ENCODE measurements at places on chromosomes 11 and 22. TPM values are rescaled to one million over a fixed set of nuclear protein-coding genes. Genes with fewer than 3 reads are reported as not detected.
A peak's percentile ranks its signal among the peaks of the same experiment; 100 is the strongest.

The OR52E8 gene
- polyA plus RNA-seq, result not detected

The KIRREL3 gene
- 2.5 TPM for polyA plus RNA-seq

The HORMAD2 gene
- polyA plus RNA-seq, result 0.10 TPM

The DRD2 gene
- 0.26 TPM for polyA plus RNA-seq

The TUBA8 gene
- polyA plus RNA-seq, result 2.8 TPM

The PTGDR2 gene
- 0.09 TPM for polyA plus RNA-seq

The OR51B2 gene
- polyA plus RNA-seq, result not detected

The MYRF gene
- polyA plus RNA-seq, result 23.4 TPM

The ARHGAP8 gene
- 30.0 TPM for polyA plus RNA-seq

DNA sequence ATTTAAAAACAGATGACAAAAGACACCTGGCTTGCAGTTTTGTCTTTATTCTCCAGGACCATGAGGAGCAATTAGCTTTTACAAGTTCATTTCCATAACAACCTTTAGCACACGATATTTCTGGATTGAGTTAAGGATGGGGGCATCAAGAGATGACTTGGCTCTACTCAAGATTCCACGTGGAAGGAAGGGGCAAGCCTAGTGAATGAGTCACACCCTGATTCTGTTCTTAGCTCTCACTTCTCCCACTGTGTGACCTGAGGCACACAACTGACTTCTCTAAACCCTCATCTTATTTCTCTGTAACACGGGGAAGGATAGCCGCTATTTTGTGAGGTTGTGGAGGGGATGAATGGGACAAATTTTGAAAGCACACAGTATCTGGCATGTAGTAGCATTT is 185.5 kb downstream of the KIRREL3 start:
- no peak for DNase-seq

GRCh38 chr22:43014869-43015676 is at the start of gene PACSIN2:
PACSIN2 (minus strand) TSS chr22:43015149; CDS start chr22:42912080, 103,069 bp downstream.
- peak; percentile 97 for DNase-seq

GRCh38 chr11:115306689-115307088 is 197.5 kb downstream of the CADM1 start:
- DNase-seq, result no peak

DNA sequence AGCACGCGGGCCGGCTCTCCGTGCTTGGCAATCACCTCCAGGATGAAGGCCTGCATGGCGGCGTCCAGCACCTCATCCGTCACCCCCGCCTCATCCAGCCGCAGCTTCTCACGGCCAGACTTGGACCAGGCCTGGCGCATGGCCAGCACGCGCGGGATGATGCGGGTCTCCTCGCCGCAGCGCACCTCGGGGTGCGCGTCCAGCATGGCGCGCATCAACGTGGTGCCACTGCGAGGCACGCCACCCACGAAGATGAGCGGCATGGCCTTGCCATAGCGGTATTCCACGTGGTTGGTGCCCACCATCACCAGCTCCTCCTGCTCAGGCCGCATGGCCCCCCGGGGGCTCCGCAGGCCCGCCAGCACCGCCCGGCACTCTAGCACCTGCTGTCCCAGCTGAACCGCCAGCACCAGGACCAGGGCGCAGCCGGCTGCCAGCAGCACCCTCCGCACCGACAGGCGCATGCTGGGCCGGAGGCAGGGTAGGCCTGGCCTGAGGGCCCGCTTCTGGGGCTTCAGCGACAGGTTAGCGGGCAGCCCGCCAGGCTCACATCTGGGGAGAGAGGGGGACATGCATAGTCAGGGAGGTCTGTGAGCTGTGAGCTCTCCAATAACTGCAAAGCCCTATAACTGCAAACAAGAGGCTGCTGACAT is 29.0 kb upstream of the TFIP11 start:
- no peak for DNase-seq

DNA sequence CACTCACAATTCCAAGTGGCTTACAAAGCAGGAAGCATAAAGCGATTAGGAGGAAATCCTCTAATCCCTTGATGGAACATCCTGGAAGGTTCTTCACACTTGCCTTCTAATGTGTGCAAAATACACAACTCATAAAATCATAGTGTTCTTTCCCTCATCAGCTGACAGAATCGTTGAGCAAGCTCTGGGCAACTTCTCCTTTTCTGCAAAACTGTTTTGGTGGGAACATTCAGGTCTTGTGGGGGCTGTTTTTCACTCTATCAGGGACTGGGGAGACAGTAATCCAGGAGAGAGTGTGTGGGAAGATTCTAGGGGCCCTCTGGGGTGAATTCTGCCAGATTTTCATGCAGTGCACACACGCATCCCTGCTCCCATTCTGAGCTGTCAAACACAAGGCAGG is 53.2 kb downstream of the IRAG1 start:
- no peak for DNase-seq

GRCh38 chr22:50299785-50300619 is 7.4 kb downstream of the PLXNB2 start:
- no peak for DNase-seq

GRCh38 chr22:31958625-31959239 is 14.4 kb downstream of the YWHAH start:
- DNase-seq, result no peak

GRCh38 chr11:111637885-111638284 is 35.6 kb downstream of the SIK2 start:
- DNase-seq, result no peak

DNA sequence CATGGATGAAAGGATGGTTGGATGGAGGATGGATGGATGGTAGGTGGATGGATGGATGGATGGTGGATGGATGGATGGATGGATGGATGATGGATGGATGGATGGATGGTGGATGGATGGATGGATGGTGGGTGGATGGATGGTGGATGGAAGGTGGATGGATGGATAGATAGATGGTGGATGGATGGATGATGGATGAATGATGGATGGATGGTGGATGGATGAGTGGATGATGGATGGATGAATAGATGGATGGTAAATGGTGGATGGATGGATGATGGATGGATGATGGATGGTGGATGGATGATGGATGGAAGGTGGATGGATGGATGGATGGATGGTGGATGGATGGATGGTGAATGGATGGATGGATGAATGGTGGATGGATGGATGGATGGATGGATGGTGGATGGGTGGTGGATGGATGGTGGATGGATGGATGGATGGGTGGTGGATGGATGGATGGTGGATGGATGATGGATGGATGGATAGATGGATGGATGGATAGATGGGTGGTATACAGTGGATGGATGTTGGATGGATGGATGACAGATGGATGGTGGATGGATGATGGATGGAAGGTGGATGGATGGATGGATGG is 350.8 kb downstream of the BRD1 start:
- no peak for DNase-seq

GRCh38 chr11:77188633-77189491 is 60.8 kb downstream of the MYO7A start:
- no peak for DNase-seq

GRCh38 chr11:47488111-47488510 is 39.2 kb upstream of the RAPSN start:
- DNase-seq, result no peak

DNA sequence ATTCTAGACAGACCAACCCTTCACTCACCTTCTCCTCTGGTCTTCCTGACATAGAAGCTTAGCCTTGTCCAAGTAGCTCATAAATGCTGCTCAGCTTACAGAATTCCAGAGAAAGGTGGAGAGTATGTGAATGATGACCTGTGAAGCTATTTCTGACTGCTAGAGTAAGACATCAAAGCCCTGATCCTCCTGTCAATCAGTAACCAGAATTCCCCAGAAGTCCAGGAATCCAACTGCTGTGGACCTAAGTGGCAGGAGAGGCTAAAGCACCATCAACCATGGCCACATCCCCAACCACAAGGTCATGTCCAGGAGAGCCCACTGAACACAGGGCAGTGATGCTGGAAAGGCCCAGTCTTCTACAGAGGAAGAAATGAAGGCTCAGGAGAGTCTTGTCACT is 2.6 kb downstream of the OR51G2 start:
- DNase-seq, result peak; percentile 25

DNA sequence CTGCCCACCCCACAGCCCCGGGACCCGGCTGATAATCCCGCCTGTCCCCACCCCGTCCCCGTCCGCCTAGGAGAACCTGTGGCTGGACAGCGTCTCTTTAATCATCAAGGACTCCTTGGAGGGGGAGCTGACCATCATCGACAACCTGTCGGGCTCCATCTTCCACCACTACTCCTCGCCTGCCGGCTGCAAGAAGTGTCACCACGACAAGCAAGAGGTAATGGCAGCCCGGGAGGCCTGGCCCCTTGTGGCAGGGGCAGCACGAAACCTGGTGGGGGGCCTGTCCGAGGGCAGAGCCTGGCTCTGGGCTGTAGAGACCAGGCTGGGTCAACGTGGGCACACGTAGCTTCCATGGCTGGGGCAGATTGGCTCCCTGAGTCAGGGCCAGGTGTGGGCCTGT is 109.1 kb downstream of the CACNA1I start:
- no peak for DNase-seq

GRCh38 chr11:32940865-32941264 is 48.3 kb downstream of the QSER1 start:
- no peak for DNase-seq

- no peak for DNase-seq
These were observed 167.7 kb downstream of the CEP164 start for GRCh38 chr11:117495357-117495756.

- no peak for DNase-seq
These were observed 21.3 kb upstream of the MUC5B start for GRCh38 chr11:1201395-1202153.

DNA sequence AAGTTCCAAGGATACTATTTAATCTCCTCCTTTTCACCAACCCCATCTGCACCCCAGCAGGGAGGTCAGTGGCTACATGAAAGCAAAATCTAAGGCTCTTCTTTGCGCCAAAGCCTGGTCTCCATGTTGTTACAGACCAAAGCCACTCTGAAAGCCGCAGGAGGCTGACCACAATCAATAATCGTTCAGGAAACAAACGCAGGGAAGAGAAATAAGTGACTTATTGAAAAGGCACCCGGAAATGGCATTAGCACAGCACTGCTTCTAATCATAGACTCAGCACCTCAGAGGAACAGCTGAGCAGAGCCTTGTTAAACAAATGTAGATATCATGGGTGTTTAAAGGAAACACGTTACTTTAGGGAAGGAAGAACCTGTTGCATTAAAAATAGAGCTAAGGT is 183.9 kb downstream of the KIRREL3 start:
- no peak for DNase-seq

GRCh38 chr11:134662629-134663360 is 250.8 kb upstream of the B3GAT1 start:
- no peak for DNase-seq

- DNase-seq, result no peak
These were observed 328.6 kb downstream of the MN1 start for GRCh38 chr22:27472975-27473374.

DNA sequence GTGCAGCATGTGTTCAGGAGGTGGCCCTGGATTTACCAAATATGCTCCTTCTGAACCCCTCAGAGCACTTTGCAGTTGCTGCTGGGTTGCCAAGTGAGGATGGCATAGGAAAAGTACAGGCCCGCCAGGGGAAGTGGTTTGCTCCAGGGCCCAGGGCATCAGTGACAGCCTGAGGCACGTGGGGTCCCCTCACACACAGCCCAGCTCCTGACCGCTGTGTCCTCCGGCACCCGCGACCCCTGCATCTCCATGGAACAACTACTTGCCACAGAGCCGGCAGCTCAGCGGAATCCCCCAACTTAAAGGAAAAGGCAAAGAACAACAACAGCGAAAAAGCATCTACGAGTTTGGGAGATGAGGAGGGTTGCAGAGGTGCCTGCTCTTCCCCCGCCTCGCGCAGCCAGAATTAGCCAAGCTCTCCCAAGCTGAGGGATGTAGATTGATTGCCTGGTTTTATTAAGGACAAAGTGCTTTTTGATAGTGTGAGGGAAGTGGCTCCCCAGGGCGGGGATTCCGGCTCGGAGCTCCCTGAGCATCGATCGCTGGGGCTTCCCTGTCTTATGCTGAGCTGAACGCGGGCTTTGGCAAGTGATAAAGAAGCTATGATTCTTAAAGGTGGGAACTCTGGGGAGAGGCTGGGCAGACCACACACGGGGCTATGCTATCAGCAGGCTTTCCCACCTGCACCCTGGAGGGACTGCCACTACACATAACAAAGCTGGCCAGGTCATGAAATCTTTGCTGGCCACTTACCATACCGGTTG is 174.5 kb downstream of the CEP164 start:
- DNase-seq, result no peak

GRCh38 chr22:36863281-36863680 is 2.5 kb downstream of the NCF4 start:
- DNase-seq, result no peak

DNA sequence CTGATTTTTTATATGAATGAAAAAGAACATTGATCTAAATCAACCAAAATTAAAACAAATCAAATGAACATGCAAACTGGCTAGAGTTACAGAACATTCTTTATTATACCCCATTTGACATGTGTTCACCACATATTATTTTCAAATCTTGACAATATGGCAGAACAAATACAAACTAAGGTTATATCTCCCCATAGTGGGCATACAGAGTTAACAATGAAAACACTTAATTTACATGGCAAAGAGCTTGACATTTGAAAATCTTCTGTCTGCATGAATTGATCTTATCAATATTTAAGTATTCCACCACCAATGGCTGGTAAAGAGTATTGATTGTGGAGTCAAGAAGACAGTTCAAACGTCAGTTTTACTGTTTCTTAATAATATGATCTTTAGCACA is 197.9 kb upstream of the ANO3 start:
- no peak for DNase-seq

DNA sequence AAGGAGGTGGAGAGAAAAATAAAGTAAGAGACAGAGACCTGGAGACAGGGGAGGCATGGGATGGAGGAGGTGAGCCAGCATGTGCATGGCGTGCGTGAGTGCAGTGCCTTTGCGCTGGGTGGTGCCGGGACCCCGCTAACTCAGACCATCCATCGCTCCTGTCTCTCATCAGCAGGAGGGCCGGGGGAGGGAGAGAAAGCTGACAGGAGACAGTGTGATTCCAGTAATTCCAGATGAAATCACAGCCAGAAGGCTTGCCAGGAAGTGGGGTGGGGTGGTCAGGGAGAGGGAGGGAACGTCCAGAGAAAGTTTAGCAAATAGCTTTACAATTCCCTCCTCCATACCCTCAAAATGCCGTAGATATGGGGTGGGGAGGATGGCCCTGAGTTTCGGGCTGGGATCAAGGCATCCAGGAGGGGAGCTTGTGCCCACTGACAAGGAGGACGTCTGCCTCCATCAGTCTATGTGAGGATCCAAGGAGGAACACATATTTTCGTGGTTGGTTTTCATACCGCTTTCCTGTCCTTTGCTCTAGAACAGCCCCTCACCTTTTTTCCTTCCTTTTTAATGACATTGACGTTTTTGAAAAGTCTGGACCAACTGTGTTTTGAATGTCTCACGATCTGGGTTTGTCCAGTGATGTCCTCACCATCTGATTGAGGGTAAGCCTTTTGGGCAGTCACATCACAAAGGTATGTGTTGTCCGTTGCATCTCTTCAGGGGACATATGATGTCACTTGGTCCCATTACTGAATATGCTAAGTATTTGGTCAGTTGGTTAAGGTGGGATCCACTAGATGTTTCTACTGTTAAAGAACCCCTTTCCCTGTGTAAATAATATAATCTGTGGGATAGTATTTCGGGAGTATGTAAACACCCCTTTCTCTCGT is 567.3 kb downstream of the MIAT start:
- DNase-seq, result no peak

GRCh38 chr11:111459506-111460270 is 52.5 kb downstream of the BTG4 start:
- no peak for DNase-seq
